Mesangial cell (primary cell): ENCODE measurements at places on chromosomes 16 and 17. TPM values are rescaled to one million over a fixed set of nuclear protein-coding genes. Genes with fewer than 3 reads are reported as not detected.

NPIPB13 gene
- total RNA-seq, result 0.63 and 2.9 TPM in 2 replicates

DCAKD gene
- 42.5 and 77.6 TPM in 2 replicates for total RNA-seq

CIAO2B gene
- 136 and 158 TPM in 2 replicates for total RNA-seq

SDK2 gene
- total RNA-seq, result 0.33 and 0.51 TPM in 2 replicates

MARCHF10 gene
- total RNA-seq, result 0.65 and 1.4 TPM in 2 replicates

DOC2B gene
- total RNA-seq, result 21.3 and 67.9 TPM in 2 replicates

EPX gene
- total RNA-seq, result not detected in 2 replicates

CDRT4 gene
- total RNA-seq, result 1.6 TPM in 1 of 2 replicates, not detected in the other
